ENCODE measurements at places on chromosomes 2 and 18.

DNA sequence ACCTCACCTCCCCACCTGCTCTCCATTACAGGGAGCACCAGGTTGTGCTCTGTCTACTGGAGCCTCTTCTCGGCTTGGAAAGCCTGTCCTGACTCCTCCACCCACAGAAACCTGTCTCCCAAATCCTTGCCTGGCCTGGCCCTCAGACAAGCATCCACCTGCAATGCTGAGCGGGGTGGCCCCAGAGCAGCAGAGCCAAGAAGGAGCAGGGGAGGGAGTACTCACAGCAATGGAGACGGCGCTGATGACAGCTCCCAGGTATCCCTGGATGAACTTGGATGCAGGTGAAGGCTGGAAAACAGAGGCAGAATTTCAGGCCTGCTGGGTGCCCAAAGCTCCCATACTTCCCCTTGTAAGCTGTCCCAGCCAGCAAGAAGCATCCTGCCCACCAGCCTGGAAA lies 72.8 kb downstream of the SFXN5 start:
- DNase-seq, result no peak

DNA sequence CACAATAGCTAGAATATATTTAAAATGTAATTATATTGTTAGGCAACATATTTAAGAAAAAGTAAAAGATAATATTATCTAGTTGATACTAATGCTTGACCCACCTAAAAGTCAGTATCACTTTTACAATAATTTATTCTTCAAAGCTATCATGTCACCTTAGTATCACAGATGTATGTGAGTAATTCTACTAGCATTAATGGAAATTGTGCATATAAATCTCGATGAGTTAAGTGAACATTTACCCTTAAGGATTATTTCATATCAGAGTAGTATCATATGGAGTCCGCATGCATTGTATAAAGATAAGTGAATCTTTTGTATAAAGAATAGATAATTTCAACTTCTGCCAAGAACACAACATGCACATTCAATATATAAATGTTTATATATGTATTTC lies 103.4 kb downstream of the AGPS start:
- DNase-seq, result no peak

GRCh38 chr2:29831560-29831959 lies 89.8 kb downstream of the ALK start:
- DNase-seq, result no peak

- DNase-seq, result no peak
Measured at GRCh38 chr18:54859667-54860421, 31.6 kb downstream of the RAB27B start.

GRCh38 chr2:232997749-232998665 lies 15.0 kb downstream of the NGEF start:
- no peak for DNase-seq
